Large intestine (tissue), 12 donors: ENCODE measurements at places on chromosomes 2 and 18. TPM values are rescaled to one million over a fixed set of nuclear protein-coding genes. Genes with fewer than 3 reads are reported as not detected.

The TEX51 gene
- not detected for polyA plus RNA-seq

The C2orf81 gene
- polyA plus RNA-seq, result 2.0 TPM

The ECEL1 gene
- 1.1 TPM for polyA plus RNA-seq

The CDCA7 gene
- 75.9 TPM for polyA plus RNA-seq

The IL36RN gene
- not detected for polyA plus RNA-seq

The DOK6 gene
- 3.7 TPM for polyA plus RNA-seq

The MOCOS gene
- polyA plus RNA-seq, result 3.8 TPM

The UGT1A3 gene
- 0.16 TPM for polyA plus RNA-seq

The SOX11 gene
- 3.1 TPM for polyA plus RNA-seq

The SKOR2 gene
- not detected for polyA plus RNA-seq

The OSR1 gene
- polyA plus RNA-seq, result 17.7 TPM

The ARHGAP25 gene
- 3.5 TPM for polyA plus RNA-seq

The ALPP gene
- 0.06 TPM for polyA plus RNA-seq

DNA sequence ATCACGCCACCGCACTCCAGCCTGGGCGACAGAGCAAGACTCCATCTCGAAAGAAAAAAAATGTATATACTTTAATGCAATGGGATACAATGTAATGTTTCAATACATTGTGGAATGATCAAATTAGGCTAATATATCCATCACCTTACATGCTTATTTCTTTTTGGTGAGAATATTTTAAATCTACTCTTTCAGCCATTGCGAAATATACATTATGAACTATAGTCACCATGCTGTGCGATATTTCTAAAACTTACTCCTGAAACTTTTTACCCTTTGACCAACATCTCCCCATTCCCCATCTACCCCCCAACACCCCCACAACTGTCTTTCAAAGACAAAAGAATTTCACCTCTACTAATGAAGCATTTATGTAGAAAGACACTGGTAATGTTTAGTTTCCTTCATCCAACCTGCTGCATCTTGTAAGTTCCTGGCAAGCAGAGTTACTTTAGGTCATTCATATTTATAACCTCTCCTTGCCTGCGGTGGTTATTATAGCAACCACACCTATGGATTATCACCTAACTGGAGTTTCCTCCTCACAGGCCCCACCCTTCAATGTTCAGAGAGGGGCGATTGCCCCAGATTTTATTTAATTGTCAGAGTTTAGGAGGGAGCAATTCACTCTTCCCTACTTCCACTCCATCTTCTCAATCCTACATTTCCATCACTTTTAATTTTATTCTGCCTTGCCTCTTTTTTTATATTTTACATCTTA, 1.2 kb upstream of the ME2 start:
- DNase-seq, result peak; percentile 71

- DNase-seq, result peak; percentile 29
Measured at GRCh38 chr2:136065384-136065783, 52.6 kb downstream of the CXCR4 start.

GRCh38 chr2:171522052-171522787, at the start of gene CYBRD1:
CYBRD1 (plus strand) TSS chr2:171522474; CDS start chr2:171522546, 72 bp downstream.
- DNase-seq, result peak; percentile 57

DNA sequence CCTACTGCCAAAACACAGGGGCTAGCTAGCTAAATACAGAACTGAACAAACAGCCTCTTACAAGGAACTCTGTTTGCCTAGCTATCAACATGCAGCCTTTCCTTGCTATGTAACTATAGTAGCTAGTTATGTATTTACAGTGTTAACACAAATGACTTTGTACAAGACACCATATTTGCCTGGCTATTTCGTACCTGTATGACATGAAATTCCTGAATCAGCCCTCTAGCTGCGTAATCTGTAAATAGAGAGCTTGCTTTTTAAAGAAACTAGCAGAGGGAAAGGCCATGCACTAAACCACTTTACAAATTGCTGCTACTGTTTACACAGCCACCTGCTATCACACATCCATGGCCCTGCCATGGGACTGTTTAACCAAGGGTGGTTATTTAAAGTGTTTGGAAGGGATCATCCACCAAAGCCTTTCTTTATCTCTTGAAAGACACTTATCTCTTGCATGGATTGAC, 248.7 kb downstream of the TFCP2L1 start:
- no peak for DNase-seq

DNA sequence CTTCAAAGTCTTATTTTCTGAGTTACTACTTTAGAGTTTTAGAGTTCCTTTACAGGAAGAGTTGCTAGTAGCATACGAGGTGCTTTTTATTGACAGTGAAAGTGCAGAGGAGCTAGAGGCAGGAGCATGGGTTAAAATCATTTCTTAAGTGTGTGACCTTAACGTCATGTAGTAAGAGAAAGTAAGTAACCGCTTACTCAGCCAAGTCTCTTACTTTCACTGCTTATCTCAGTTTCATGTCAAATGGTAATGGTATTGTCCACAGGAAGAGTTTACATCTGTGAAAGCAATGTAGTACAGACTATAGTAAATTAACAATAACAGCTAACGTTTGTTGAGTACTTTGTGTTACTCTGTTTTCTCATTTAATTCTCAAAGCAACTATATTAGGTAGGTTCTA, 12.6 kb downstream of the NDUFAF7 start:
- no peak for DNase-seq

DNA sequence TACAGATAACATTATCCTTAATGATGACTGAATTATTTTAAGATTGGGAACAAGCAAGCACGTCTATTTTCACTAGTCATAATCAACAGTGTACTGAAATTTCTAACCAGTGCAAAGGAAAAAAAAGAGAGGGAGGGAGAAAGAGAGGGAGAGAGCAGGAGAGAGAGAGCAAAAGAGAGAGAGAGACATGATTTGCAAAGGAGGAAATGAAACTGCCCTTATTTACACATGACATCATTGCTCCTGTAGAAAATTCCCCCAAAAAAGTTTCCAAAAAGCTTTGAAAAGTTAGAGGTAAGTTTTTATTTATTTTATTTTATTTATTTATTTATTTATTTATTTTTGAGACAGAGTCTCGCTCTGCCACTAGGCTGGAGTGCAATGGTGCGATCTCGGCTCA, 355.3 kb upstream of the CELF4 start:
- DNase-seq, result no peak

DNA sequence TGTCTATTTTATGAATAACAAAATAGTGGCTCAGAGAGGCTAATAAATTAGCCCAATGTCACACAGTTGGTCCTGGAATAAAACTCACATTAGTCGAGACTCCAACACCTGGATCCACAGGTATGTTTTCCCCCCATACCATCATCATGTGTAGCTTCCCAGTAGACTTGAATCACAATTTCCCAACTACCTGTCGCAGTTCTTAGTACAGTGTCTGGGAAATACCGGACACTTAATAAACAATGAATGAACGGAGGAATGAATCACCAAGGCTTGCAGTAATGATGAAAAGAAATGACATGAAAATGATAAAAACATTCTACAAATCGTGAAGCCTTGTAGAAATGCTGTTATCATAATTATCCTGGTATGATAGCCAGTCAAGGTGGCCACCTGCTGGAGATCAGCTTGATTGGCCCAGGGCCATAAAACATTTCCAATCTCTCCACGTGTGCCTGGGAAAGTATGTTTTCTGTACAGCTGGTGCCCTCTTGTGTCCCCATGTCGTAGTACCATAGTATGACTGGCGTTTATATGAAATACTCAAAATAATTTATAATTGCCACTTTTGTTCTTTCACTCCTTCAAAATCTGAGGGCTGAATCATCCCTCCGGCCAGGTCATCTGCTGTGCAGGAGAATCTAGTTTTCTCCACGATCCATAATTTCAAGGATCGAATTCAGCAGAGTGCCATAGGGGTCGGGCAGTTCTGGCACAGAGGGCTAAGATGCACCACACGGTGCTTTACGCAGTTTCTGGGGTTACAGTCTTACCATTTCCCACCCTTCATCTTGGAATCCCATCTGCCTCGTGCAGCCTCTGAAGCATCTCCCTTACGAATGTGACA, 95.4 kb downstream of the LAMA1 start:
- peak; percentile 41 for DNase-seq

DNA sequence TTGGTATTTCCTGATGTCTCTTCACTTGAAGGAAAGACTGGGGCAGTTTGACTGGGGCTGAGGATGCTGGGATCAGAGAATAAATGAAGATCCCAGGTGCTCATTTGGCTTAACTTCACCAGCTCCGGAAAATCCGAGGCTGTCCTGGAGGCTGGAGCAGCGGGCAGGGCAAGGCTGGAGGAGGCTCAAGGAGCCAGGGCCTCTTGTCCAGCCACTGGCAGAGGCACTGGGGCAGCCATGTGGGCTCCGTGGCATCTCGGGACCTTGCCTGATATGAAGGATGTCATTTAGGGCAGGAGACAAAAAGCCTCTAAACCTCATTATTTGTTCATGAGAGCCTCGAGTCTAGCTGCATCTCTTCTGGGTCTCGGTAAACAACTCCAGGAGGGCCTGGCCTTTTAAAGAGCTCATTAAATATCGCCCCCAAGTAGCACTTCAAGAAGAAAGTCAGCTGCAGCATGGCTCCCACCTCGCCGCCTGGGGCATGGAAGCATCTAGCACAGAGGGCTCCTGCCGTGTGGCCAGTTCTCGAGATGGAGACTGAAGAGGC, 13.5 kb upstream of the GPR55 start:
- DNase-seq, result no peak

DNA sequence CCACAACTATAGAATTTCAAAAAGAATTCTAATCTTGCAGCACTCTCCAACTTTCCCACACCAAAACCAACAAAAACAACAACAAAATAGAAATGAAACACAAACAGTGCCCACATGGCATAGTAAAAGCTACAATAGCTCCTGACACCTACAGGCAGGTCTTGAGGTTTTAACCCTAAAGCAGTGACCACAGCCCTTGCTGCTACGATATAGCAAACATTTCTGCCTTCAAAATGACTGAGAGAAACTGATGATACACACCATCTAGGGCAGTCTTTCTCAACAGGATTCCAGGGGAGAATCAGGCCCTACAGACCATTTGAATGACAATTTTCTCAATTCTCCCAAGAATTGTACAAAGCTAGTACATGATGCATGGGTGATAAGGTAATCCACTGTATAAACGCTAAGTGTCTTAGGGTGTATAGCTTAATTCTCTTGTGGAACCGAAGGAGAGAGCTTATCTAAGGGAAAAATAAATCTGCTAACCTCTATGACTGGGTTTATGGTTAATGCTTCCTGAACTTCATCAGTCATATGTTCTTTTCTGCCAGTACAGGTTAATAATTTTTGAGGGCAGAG, 46.5 kb downstream of the TRAK2 start:
- DNase-seq, result no peak

DNA sequence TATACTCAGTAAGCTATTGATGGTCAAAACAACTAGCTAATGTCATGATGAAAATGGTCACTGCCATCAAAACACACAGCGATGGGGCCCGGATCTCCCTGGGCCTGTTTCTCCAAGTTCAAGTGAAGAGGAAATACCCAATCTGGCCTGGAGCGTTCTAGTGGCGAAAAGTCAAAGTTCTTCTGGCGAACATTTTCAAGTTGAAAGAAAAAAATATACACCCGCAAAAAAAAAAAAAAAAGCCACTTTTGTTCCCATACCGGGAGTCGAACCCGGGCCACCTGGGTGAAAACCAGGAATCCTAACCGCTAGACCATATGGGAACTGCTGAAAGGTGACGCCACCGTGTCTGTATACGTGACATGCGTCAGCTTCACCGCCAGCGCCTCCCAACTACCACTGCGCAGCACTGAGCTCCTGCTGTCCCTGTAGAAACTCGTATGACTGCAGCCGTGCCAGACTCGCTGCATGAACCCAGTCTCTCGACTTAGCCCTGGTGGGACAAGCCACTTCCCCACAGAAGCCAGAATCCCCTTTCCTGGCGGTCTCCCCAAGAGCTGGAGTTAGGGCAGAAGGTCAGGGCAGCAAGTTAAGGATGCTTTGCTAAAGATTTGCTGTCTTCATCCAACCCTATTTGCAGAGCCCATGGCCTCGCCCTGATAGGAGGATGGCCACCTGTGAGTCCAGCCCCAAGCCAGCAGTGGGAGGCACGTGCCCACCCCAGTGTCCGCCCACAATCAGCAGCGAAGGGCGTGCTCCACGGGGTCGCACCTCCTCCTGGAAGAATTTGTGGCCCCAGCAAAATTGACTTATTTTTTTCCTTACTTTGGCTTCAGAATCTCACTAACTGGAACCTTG, 5.6 kb upstream of the IMP4 start:
- DNase-seq, result peak; percentile 90

GRCh38 chr18:41842886-41843285, 112.1 kb upstream of the PIK3C3 start:
- DNase-seq, result no peak

DNA sequence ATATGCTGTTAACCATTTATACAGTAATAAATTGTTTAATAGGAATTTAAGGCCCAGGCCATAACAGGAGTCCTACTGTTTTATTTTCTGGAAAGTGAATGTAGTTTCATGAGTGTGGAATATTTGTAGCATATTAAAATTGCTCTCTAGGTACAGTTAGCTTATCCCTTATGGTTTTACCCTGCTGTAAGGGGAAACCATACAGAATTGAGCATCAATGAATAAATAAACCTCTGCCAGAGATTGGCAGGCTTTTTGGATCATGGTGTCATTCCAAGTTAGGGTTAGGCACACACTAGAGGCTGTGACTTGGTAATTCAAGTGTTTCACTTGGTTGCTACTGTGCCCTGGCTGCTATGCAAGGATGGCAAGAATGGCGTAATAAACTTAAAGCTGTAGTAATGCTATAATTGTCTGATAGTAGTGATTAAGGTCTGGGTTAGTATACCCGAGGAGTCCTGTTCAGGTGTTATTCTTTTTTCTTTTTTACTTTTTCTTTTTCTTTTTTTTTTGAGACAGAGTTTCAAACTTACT, 30.4 kb downstream of the BMPR2 start:
- DNase-seq, result no peak

DNA sequence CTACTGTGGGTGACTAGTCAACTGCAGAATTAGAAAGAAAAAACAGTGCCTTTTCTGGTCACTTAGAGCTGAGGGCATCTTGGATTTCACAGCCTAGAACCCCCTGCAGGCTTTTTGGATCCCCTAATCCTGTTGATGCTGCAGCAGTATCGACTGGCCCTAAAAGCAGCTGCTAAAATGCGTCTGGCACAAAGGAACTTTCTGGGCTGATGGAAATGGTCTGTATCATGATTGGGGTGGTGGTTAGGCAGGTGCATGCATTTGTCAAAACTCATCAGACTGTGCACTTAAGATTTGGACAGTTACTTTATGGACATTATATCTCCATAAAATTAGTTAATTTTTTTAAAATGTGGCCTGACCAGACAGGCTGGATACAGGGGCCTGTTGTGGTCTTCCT, 149.8 kb downstream of the KLHL29 start:
- DNase-seq, result no peak

GRCh38 chr2:100397118-100397860, 20.2 kb downstream of the CHST10 start:
- DNase-seq, result no peak

DNA sequence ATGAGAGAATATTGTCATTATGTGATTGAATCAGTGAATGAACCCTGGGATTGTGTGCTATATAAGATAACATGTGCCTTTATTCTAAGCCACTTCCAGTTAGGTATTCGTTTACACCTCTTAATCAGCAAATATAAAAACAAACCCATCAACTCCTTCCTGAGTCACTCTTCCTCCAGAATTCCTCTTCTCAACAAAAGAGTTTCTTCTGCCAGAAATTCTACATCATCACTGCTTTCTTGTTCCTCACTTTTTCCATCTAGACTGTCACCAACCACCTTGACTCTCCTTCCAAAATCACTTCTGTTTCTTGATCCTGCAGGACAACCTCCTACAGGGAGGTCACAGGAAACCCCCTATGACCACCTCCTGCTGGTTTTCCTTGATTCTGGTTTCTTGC, 261.4 kb downstream of the CYP26B1 start:
- DNase-seq, result no peak

GRCh38 chr2:71608441-71608840, 155.1 kb downstream of the DYSF start:
- no peak for DNase-seq
